Mucosa of descending colon (tissue), 3 donors: ENCODE measurements at places on chromosomes 4 and X.

GRCh38 chr4:61994036-61994435 is 793.9 kb downstream of the ADGRL3 start:
- peak; percentile 25 for DNase-seq

DNA sequence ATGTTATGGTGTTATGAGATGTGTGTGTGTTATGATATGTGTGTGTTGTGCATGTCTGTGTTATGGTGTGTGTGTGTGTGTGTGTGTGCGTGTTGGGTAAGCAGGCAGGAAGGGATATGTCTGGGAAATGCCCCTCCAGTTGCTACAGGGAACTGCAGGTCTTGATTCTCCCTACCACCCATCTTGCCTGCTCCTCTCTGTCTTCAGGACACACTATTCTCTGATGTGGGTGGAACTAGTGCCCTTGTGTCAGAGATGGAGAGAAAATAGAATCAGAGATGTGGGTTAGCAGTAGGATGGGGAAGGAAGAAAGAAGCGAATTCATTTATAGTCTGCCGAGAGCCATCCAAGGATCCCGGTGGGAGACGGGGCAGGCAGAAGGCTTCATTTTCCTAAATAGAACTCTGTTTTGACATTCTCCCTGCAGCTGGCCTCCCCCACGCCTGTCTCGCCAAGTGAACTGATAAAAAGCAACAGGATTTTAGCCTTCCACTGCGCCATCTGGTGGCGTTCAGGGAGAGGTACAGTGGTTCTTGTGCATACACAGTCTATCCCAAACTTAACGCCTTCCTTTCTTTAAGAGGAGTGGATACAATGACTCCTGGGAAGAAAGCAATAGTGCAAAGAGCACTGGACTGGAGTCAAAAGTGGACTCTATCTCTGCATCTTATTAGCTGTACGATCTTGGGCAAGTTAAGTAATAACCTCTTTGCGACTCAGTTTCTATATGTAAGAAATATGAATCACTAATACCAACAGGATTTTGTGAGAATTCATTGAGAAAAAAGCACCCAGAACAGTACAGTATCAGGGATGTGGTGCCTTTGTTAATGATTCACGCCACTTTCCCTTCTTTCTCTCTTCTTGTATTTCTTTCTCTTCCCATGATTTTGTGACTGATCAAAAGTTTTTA is 14.1 kb upstream of the MGST2 start:
- peak; percentile 74 for DNase-seq

DNA sequence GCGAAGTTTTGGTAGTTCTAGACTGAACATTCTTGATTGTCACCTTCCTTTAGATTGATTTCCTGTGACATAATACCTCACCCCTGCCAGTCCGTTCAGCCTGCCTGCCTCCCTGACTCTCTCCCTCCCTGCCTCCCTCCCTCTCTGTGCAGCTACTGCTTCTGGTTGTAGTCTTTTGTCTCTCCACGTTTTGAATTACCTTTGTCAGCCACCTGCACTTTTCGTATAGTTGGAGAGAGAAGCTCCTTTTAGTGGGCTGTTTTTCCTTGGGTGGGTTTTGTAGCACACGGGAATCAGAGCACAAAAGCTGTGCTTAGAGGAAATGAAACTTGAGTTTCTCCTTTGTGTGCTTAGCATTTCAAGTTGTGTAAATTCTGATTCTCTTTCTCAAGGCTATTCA is 32.6 kb upstream of the MSMO1 start:
- no peak for DNase-seq

GRCh38 chr4:145909281-145909715 is 29.3 kb downstream of the ZNF827 start:
- DNase-seq = peak; percentile 87

- no peak for DNase-seq
Observed at GRCh38 chr4:179836179-179837075, 2394.2 kb upstream of the AGA start.

DNA sequence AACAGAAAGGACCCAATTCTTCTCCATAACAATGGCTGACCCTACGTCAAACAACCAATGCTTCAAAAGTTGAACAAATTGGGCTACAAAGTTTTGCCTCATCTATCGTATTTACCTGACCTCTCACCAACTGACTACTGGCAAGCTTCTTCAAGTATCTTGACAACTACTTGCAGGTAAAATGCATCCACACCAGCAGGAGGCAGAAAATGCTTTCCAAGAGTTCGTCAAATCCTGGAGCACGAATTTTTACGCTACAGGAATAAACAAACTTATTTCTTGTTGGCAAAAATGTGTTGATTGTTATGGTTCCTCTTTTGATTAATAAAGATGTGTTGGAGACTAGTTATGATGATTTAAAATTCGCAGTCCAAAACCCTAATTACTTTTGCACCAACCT is 6.7 kb upstream of the GAB1 start:
- DNase-seq = no peak

DNA sequence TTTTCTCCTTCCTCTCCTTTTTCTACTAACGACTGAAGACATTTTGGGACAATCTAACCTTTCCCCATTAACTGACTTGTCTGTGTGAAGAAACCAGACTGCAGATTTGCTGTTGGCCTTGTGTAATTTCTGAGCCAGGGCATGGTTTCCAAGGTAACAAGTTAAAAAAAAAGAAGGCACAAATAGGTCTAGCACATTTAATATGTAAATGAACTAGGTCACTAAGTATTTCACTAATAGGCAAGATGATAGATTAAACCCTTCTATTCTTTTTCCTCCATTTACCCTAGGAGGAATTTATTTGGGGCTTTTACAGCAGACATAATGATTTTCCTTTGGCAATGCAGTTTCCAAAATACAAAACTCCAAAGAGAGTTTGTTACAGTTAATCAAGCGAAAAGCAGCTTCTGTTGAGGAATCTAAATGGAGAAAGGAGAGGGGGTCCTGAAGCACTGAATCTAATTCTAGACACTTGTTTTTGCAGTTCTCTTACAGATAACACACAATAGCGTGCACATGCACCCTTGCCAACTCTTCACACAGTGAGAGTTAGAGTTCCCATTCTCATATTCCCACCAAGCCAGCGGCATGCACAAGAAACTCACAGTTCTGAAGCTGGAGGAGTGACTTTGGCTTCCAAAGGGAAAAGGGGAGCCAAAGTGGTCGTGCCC is 72.0 kb downstream of the TSPAN5 start:
- no peak for DNase-seq

GRCh38 chr4:10656420-10656819 is 28.1 kb downstream of the CLNK start:
- DNase-seq = no peak

DNA sequence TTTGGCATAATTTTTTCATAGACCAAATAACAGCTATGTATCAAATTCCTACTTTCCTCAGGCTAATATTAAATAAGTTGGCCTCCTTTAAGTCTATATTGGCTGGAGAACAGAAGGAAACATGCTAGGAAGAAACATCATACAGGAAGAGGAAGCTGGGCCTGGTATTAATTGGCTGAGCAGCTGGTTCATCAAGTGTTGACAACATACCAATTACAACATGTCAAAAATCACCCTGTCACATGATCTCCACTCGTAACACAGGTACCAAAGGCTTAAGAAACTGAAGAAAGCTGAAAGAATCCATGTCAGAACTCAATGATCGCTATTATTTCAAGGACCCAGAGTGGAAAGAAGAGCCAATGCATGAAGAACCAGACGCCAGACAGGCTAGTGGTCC is 10.5 kb downstream of the WDFY3 start:
- DNase-seq = no peak

DNA sequence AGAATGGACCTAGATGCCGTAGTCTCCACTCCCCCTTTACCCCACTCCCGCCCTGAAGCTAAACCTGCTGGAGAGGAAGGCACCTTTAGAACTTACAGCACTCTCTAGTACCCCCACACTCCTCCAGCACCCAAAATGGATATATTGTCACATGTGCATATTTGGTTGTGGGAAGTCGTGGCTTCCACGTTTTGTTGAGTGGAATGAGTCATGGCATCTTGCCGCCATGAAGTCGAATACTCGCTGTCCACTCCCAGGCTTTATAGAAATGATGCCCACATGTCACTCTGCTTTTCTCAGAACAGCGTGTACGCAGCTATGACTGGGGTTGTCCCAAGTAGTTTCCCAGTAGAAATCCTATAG is 545 bp downstream of the ABCE1 start:
- DNase-seq = no peak

- no peak for DNase-seq
Observed at GRCh38 chr4:173835903-173836302, 305.9 kb upstream of the HAND2 start.

DNA sequence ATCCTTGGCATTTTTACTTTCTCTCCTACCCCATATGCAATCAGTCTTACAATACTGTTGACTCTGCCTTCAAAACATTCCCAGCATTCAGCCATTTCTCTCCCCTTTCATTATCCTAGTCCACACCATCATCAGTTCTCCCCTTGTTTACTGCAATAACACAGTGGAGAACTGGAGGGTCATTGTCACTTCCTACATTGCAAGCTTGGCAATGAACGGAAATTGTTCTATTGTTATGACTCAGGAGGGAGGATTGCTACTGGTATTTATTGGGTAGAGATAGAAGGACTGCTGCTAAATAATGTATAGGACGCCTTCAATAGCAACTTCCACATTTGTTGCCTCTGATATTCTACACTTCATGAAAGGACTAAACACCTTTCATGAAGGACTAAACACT is 231.8 kb downstream of the BANK1 start:
- DNase-seq = no peak

DNA sequence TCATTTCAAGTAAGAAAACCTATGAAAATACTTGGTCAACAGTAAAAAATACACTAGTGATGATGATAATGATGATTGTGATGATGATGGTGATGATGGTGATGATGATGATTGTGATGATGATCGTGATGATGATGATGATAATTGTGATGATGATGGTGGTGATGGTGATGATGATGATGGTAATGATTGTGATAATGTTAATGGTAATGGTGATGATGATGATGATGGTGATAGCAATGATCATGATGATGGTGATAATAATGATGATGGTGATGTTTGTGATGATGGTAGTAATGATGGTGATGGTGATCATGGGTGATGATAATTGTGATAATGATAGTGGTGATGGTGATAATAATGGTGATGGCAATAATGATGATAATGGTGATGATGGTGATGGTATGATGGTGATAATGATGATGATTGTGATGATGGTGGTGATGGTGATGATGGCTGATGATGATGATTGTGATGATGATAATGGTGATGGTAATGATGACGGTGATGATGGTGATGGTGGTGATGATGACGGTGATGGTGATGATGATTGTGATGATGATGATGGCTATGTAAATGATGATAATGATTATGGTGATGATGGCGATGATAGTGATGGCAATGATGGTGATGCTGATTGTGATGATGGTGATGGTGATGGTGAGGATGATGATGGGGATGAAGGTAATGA is 62.1 kb downstream of the VCX3A start:
- no peak for DNase-seq

DNA sequence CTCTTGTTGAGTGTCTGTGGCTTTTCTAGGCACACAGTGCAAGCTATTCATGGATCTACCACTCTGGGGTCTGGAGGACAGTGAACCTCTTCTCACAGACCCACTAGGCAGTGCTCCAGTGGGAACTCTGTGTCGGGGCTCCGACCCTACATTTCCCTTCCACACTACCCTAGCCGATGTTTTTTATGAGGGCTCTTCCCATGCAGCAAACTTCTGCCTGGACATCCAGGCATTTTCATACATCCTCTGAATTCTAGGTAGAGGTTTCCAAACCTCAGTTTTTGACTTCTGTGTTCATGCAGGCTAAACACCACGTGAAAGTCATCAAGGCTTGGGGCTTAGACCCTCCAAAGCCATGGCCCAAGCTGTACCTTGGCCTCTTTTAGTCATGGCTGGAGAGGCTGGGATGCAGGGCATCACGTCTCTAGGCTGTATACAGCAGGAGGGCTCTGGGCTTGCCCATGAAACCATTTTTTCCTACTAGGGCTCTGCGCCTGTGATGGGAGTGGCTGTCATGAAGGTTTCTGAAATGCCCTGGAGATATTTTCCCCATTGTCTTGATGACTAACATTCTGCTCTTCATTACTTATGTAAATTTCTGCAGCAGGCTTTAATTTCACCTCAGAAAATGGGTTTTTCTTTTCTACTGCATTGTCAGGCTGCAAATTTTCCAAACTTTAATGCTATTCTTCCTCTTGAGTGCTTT is 249.8 kb upstream of the CPEB2 start:
- DNase-seq = no peak

- no peak for DNase-seq
Observed at GRCh38 chrX:821327-822107, 190.9 kb downstream of the SHOX start.

GRCh38 chrX:37378830-37379229 is 29.7 kb downstream of the PRRG1 start:
- DNase-seq = no peak

GRCh38 chrX:39725928-39726619 is 371.7 kb downstream of the BCOR start:
- DNase-seq = no peak

DNA sequence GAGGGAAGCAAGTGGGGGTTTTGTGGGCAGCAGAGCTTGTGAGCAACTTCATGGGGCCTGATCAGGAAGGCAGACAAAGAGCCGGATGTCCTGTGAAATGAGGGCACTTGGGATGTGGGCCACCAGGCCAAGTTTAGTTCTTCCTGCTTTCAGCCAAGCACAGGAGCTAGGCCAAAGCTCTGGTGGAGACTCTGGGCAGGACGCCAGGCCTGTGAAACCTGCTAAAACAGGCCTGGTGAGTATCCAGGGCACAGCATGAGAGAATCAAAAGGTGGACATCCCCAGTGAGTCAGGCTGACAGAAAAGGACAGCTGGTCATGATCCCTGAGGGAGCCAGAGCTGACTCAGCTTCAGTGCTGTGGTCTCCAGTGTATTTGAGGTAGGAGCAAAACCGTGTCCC is 95.7 kb downstream of the NPNT start:
- DNase-seq = peak; percentile 62

DNA sequence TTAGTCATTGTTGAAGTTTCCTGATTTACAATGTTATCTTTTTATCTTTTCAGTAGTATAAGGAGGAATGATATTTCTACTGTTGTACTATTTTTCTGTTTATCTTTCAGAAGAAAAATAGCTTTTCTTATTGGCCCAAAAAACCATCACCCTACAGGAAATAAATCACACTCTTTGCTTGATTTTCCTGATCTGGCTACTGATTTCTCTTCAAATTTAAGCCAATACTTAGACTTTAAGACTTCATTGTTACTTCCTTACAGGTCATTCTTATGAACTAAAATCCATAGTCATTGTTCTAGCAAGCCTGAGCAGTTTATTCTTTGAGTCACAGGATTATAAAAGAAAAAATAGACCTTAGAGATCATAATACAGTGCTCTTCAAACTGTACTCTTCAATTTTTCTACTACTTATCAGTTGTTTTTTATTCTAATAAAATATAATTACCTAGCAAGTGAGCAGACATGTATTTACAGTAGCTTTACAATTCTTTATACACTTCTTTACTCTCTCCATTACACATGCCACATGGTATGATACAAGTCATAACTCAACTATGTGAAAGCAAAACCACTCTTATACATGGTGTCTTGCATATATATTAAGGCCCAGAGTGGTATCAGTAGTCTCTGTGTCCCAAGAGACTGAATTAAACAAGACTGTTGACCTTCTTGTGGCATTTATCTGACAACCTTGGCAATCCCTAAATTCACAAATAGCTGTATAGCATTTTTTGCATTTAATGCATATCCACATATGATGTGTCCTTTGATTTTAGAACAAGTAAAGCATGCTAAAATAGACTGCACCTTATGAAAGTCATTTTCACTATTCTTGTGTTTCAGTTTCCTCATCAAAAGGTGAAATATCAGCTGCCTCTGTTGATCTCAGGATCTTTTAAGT is 47.9 kb downstream of the TET2 start:
- no peak for DNase-seq
